ENCODE measurements at places on chromosomes 11 and 22. TPM values are rescaled to one million over a fixed set of nuclear protein-coding genes. Genes with fewer than 3 reads are reported as not detected.

Gene DCHS1
- 0.79 TPM for total RNA-seq

Gene ARL2
- total RNA-seq: 134 TPM

Gene TRIM49
- not detected for total RNA-seq

Gene OR5A1
- total RNA-seq: not detected

Gene IFTAP
- 4.2 TPM for total RNA-seq

- no peak for DNase-seq
These were observed 109.1 kb downstream of the LARGE1 start for GRCh38 chr22:33811208-33811607.

GRCh38 chr11:130078080-130078479 lies 8.4 kb downstream of the APLP2 start:
- DNase-seq: no peak

DNA sequence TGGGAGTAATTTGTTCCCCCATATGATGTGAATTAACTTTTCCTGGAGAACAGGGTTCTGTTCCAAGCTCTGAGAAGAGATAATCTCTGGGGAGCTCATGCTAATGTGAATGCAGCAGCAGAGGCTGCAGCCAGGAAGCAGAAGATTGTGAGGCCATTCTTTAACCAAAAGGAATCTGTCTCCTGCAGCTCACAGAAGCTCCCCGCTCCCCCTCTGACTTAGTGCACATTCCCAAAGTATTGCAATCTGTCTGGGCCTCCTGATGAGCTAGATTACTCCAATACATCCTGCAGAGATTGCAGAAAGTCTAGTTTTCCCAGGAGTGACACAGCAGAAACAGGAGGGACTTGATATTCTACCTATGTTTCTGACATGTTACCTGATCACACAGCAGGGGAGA lies 420.6 kb upstream of the FAT3 start:
- DNase-seq: no peak

GRCh38 chr11:40407355-40407754 lies 1052.1 kb downstream of the LRRC4C start:
- no peak for DNase-seq

- no peak for DNase-seq
These were observed 37.0 kb upstream of the GNAZ start for GRCh38 chr22:23033116-23033905.

DNA sequence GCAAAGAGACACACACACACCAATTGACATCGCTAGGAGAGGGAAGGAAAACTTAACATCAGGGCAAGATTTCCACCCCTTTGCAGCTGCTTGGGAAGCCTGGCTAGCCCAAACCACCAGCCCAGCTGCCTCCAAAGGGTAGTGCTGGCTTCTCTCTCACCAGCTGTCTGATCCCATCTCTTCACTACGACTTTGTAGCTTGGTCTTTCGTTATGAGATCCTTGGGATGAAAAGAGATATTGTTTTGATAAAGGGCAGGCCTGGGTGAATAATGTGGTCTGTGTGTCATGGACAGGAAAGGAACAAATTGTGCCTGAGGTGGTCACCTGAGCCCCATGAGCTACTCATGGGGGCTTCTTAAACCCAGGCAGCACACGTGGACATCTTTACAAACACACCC lies 101.9 kb downstream of the ARL14EP start:
- DNase-seq: no peak

- DNase-seq: no peak
These were observed 12.7 kb downstream of the PRG3 start for GRCh38 chr11:57368106-57368844.

DNA sequence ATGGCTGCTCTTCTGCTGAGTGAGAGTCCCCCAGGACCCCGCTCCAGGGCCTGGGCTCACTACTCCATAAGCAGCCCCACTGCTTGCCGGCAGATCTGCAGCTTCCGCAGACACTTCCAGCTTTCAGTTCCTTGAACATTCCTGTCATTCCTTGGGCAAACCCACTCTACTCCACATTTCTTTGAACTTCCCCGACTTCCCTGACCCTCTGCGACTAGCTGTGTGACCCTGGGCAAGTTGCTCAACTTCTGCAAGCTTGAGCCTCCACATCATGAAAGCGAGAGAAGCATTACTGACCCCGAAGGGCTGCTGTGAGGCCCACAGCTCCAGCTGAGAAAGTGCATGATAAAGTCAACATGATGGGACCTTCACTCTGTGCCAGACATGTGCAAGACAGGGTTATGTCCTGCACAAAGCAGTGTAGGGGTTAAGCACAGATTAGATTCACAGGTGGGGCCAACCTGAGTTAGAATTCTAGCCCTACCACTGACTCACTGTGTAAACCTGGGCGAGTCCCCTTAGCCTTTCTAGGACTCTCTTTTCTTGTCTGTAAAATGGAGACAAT lies 51.8 kb downstream of the THAP12 start:
- DNase-seq: no peak

DNA sequence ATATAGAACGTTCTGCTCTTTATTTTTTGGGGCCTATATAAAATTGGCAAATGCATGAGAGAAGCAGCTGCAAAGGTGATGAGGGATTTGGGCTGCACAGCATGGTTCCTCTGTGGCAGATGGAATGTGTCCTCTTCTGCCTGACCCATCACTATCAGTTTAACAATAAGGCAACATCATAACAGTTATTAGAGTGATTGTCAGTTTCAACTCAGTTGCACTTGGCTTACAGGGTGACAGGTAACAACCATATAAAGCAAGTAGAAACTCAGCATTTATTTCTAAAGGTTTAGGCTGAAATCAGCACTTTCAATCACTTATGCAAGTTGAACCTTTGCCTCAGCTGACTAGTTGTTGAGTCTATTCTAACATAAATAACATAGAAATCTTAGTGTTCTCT lies 935.4 kb upstream of the CHORDC1 start:
- no peak for DNase-seq

- DNase-seq: no peak
These were observed 40.2 kb downstream of the RRM1 start for GRCh38 chr11:4134806-4135205.

- DNase-seq: no peak
These were observed 321.0 kb downstream of the TBC1D22A start for GRCh38 chr22:47083379-47083986.

DNA sequence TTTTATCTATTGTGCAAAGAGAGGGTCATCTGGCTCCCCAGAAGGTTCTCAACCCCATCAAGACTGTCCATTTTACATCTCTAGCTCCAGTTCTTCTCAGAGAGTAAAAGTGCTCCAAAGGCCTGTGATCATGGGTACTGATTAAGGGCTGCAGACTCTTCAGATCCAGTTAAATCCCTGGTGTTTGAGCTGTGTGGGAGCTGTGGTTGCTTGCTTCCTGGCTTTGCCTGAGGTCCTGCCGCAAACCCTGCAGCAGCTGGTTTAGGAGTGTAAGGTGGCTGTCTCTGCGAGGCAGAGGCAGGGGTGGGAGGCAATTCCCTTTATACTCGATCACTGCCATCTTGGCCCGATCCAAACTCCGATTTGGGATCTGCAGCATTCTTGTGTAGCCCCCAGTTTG lies 1.2 kb downstream of the MRPL17 start:
- DNase-seq: peak; percentile 34

All from activated naive CD4-positive, alpha-beta T cell treated with anti-CD3 and anti-CD28 coated beads for 36 hours (primary cell).